ELF-1 (cell line): ENCODE measurements at places on chromosomes 7 and 10.

- no peak for DNase-seq
Measured at GRCh38 chr7:123665157-123665556, 9.5 kb downstream of the LMOD2 start.

GRCh38 chr7:106110238-106110560, 1.9 kb downstream of the SYPL1 start:
- DNase-seq, result no peak

DNA sequence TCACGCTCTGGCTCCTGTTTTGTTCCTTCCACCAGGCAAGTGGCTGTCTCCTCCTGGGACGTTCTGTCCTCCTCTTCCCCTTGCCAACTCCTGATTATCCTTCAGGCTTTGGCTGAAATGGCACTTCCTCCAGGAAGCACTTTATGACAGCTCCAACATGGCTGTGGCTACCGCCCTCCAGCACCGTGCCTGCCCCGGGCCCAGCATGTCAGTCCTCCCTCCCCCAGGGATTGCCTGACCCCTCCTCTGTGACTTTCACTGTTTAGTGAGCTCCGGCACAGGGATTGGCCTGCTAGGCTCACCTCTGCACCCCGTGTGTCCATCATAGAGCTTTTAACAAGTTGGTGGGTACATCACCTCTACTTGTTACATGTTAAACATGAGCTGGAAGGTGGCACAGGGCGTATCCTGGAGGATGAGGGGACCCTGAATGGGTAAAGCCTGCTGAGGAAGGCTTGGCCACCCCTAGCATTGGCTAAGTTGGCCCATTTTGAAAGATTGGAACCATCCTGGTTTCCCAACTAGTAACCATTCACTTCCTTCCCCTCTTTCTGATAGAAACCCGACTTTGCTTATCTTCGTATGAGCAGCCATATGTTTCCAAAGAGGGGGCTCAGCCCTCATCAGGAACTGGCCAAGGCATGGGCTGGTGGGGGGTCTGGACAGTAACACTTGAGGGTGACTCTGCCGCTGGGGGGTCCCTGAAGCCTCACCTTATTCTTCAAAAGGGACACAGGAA, 10.5 kb upstream of the ADAMTS14 start:
- no peak for DNase-seq

DNA sequence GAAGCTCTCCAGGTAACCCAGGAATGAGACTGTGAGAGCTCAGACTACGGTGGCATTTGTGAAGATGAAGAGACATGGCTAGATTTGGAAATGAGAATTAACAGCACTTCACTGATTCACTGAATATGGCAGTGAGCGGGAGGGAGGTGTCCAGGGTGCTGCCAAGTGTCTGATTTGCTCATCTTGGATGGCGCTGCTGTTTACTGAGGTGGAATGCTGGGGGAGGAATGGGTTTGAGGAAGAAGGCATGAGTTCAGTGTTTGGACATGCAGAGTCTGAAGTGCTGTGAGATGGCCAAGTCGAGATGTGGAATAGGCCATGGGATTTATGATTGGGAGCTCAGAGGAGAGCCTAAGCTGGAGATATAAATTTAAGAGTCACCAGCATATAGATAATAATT, 437.1 kb upstream of the NPVF start:
- no peak for DNase-seq

- DNase-seq, result no peak
Measured at GRCh38 chr10:28566458-28567015, 33.6 kb downstream of the WAC start.
